ENCODE measurements at places on chromosomes 2 and 18.

DNA sequence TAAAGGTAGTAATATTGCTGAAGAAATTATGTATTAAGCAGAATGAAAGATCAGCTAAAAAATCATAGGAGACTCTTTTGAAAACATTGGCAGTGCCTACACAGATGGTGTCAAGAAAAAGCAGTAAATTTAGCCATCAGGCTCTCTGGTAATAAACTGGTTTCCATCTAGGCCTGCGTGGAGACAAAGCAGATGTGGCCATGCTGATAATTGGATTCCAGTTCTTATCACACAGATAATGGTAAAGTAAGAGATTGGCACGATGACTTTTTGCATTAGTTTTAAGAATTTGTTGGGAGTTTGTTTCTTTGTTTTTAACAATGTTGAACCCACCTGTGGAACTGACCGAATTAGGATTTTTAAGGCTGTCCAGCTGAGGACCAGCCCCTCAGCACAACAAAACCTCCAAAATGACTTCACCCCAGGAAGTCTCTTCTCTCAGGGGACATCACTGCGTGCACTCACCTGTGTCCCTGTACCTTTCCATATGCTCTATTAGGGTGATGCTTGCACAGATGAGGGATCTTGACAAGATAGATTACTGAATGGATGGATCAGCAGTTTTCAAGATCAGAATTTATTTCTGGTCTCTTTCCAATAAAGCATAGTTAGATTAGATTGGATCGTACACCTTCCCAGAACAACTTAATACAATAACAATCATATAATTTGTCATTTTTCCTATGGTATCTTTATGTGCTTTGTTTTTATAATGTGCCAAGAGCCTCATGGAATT, 69.1 kb upstream of the DNAJC10 start:
- DNase-seq = no peak

GRCh38 chr2:20185176-20186022, 39.5 kb downstream of the SDC1 start:
- DNase-seq = no peak

DNA sequence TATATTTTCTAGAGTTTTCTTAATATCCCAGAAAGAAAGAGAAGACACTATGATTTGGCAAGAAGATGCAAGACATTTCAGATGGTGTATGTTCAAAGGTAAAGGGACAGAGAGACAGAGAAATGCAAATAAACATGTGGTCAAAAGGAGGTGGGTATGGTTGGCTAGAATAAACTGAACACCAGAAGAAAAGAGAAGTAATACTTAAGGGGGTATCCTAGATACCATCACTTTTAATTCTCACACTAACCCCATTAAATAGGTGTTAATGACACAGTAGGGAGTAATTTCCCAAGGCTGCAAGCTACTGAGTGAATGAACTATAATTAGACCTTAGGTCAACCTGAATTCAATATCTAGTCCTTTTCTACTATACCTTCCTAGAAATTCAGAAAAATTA, 111.2 kb upstream of the CD226 start:
- no peak for DNase-seq

GRCh38 chr2:82239176-82239575, 1934.6 kb upstream of the LRRTM1 start:
- DNase-seq = no peak

DNA sequence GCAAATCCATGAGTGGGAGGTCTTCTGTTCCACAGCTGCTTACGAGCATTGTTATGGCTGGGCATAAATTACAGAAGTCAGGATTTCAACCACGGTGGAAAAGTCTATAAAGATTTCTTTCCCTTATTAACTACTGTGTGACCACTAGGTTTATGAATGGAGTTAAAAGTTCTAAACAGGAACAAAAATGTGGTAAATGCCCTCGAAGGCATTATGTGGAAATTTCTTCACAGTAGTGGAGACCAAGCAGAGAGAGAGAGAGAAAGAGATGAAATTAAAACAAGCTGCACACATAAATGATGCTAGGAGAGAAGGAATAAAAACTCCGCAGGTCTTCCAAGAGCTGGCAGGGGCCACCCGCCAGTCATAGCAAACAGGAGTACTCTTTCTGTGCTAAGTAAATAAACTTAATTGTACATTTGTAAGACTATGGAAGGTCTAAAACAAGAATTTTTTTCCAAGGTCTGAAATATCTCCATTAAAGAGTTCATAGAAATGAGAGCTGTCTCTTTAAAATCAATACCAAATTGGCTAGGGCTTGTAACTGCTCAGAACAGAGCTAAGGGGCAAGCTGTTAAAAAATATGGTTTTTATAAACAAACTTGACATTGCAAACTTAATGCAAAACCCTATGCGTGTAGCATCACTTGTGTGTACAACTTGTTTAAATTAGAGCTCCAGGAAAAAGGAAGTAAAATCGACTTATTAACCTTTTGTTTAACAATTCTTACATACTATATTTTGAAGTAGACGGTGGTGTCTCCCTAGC, 438.2 kb downstream of the MEIS1 start:
- no peak for DNase-seq

GRCh38 chr2:46181306-46181705, 115.9 kb upstream of the EPAS1 start:
- DNase-seq = no peak

DNA sequence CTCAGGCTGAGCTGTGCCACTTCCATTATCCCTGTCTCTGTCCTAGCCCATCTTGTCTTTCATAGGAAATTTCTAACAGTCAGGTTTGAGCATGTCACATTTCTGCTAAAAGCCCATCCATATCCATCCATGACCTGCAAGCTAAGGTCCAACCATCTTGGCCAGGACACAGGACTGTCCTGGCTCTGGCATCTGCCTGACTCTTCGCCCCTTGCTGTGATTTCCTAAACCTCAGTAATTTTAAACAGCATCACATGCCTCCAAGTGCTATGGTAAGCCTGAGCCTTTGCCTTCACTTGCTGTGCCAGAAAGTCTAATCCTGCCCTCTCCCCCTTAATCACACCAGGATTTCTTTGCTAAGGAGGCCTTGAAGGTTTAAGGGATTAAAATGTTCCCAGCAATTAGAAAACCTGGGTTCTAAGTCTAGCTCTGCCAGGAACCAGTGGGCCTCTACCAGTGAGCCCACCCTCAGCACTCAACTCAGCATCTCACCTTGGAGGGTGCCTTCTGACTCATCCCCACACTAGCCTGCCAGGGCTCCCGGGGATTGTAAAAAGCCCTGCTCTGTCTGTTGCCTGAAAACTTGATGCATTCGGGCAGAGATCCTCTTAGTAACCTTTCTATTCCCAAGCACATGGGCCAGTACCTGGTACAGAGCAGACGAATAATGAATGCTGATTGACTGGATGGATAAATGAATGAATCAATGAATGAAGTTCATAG, 411.0 kb downstream of the LRATD1 start:
- DNase-seq = no peak

GRCh38 chr18:8208716-8209115, 400.5 kb upstream of the RAB12 start:
- no peak for DNase-seq

DNA sequence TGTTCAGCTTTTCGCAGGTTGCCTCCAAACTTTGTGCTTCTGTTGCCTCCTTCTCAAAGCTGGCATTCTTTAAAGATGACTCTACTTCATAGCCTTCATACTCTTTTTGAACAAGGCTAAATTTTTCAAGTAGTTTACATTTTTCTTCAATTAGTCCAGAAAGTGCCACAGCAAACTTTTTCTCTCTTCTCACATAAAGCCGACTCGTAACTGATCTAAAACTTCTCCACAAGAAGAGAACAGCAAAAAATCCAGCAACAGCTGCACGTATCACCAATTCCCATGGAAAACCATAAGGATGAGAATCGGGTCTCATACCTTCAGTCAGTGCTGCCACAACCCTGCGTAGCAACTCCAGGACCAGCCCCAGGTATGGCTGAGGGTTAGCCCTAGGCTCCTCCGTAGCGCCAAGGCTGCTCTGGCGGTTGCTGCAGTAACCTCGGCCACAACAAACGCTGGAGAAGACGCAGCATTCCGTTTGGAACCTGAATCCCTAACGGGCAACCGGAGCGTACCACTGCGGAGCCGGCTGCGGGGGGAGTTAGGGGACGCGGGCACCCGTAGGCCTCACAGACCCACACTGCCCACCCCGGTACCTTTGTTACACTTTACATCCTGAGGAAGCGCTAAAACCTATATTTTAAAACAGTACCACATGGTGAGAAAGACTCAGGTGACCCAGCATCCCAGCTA, at the start of gene CTAGE1:
Gene CTAGE1, minus strand, starts transcription at position 420 of the 693 bp plus-strand sequence. Its CDS starts 104 bp downstream, at position 316.
- DNase-seq = no peak

- no peak for DNase-seq
Measured at GRCh38 chr2:29224693-29225551, 109.7 kb downstream of the CLIP4 start.

DNA sequence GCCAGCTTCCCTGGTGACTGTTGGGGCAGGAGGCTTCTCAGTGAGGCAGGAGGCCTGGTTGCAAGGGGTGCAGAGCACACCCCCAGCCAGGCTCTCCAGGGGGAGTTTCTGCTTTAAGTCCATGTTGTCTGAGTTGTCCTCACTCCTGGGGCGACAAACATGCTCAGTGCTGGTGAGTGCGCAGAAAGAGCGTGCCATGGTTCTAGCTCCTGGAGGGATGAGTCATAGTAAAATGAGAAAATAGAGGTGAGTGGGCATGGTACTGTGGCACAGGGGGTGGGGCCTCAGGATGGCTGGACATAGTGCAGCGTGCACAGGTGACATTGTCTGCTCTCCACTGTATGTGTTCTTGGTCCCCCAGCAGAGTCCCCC, 457.2 kb upstream of the HS6ST1 start:
- DNase-seq = no peak
